ENCODE measurements at places on chromosomes 6 and 20.

- no peak for DNase-seq
These were observed 200.7 kb upstream of the BMP2 start for GRCh38 chr20:6566821-6567220.

- DNase-seq: no peak
These were observed 30.9 kb upstream of the XRN2 start for GRCh38 chr20:21272279-21272678.

- no peak for DNase-seq
These were observed 81.7 kb downstream of the THBS2 start for GRCh38 chr6:169171951-169172350.

DNA sequence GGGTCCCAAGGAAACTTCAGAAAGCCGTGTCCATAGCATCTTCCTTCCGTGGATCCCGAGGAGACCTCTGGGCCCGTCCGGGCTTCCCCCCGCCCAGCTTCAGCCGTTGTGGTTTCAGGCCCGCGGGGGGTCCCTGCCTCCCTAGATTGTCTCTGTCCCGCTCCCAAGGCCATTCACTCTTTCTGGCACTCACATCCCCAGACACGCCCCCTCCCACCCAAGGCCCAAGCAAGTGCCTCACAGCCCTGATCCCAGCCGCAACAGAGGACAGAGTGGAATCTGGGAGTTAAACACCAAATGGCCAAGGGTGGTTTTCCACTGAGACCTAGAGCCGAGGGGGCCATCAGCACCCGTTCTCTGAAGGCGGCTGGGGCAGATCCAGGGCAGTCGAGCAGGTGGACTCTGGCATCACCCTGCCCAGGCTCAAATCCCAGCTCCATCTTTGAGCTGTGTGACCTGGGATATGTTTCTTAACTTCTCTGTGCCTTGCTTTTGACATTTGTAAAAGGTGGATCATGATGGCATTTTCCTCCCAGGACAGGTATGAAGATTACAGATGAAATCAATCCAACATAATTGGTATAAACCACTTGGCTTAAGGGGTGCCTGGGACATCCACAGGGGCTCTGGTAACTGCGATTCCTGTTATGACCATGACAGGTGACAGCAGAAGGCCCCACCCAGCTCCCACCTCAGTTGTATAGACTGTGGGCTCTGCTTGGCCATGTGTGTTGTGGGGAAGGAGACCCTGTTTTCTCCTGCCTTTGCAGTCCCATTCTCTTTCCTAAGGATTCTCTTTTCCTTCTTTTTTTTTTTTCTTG lies 48.1 kb downstream of the CTCFL start:
- DNase-seq: no peak

DNA sequence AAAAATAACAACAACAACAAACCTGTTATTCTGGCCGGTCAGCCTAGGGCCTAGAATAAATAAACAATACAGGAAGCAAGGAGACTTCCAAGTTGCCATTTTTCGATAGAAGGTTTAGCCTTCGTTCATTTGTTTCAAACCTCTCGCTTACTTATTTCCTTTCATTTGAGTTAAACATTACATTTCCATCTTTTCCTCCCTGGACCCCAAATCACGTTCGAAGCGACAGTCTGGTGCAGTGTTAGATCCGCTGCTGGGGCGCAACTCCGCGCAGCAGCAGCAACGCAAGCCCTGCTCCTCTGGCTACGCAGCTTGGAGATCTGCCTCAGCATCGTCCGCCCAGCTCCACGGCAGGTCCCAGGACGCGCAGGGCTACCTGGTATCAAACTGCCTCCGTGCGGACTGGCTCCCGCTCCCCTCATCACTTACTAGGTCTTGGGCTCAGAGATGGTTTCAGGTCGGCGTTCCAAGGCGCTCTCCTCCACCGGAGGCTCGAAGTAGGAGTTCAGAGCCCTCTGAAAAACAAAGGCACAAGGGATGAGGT lies 530 bp downstream of the TDP2 start:
- DNase-seq: no peak

GRCh38 chr6:47357827-47358226 lies 48.1 kb upstream of the TNFRSF21 start:
- no peak for DNase-seq

DNA sequence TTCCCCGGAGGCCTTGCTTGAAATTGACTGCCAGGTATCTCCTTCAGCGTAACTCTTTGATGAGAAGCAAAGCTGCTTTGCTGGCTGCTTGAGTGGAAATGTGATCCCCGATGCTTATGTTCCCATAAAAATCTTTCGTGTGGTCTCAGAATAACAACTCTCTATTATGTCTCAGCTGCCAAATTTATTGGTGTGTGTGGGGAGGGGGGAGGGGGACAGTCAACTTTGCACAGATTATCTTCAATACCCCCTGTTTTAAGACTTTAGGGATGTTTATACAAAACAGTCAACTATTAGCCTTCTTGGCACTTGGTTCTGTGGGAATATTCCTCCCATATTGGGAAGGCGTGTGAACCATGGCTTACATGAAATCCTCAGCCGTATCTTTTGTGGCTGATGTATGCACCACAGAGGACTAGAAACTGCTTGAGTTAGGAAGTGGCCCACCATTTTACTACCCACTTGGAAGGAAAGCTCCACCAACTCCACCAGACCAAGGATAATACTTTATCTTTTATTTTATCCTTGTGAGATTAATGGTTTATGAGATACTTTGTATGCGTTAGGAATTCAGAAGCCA lies 101.5 kb upstream of the SLC24A3 start:
- no peak for DNase-seq

All from NCI-H1930 (cell line).